ENCODE measurements at places on chromosomes 2 and 18.

DNA sequence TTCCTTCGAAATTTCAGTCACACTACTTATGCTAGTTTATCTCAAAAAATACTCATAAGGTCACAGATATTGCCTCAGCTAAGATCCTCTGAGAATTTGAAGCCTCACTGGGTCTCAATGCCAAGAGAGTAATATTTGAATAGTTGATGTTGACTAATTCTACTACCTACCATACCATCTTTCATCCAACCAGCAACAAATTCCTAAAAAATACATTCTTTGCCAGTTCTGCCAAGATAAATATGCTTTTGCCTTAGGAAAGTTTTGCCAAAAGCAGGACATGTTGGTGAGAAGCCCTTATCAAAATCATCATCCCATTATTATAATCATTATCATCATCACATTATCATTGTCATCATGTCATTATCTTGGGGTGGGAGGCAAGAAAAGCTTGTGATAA is 544.6 kb upstream of the ZEB2 start:
- DNase-seq = no peak

DNA sequence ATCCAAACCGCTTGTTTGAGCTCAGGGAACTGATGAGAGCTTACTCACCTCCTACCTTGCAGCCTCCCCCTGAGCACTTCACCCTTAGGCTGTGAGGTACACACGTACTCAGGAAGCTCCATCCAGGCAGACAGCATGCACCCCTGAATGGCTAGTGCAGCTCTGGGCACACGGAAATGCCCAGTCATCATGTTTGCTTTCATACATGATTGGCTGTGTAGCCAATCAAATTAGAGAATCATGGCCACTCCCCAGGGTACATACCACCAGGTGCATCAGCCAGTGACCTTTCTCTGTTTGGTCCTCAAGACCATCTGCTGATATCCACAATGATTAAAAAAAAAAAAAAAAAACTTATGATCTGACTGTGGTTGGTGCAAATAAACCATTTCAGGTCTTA is 42.1 kb downstream of the RNF152 start:
- DNase-seq = no peak

- DNase-seq = no peak
Observed at GRCh38 chr2:174392706-174393105, 2.8 kb upstream of the SCRN3 start.

DNA sequence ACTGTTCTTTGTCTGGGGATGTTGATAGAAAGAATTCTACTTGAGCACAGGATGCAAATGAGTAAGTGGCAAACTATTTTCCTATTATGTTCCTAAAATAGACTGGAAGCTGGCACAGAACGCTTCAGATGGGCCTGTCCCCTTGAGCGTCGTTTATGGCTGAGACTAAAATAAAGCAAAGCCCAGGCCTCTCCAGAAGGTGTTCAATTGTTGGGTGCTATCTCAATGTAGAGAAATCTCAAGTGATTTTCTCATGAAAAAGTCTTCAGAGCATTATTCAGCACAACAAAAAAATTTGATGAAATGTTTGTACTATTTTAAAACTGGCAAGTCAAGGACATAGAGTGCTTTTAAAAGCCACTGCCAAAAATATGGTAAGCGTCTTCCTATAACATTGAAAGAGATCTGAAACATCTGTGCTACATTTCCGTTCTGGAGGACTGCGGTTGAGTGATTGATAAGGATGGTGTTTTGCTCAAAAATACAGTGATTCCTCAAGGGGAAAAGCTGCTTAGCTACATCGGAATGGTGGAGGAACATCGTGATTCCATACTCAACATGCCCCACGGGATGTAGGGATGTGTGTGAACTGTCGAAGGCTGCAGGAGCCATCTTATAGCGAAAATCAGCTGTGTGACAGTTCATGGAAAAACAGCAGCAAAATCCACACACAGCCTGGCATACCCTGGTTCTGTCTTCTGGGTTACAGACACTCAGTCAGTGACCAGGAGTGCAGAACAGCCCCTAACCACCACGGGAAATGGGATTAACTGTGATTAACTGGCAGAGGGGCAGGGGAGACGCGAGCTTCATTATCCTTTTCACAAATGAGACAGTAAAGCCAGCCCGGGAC is 10.4 kb upstream of the LRRFIP1 start:
- DNase-seq = peak; percentile 91

GRCh38 chr18:59148192-59148591 is 8.5 kb downstream of the SEC11C start:
- DNase-seq = no peak

- no peak for DNase-seq
Observed at GRCh38 chr2:230019742-230020141, 49.0 kb downstream of the SLC16A14 start.

DNA sequence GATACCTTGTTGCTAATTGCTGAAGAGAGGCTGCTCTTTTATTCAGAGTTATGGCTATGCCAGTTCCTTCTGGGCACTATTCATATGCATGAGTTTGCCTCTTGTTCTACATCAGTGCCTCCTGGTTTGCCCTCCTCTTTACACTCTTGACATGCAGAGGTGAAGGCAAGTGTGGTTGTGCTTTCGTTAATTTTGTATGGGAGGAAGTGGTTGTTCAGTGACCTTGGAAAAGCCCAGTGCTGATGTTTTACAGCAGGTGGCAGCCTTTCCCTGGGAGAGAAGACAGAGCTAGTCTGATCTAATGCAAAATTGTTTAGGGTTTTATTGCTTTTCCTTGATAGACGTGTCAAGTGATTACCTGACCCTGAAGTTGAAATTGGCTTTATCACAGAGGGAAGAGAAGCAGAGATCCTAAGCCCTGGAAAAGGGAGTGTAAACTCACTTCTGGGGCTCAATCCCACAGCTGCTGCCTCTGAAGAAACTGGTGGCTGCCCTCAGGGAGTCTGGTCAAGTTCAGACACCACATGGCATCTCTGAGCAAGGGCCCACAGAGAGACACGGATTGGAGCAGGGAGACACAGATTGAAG is 30.5 kb upstream of the VPS54 start:
- DNase-seq = peak; percentile 67

DNA sequence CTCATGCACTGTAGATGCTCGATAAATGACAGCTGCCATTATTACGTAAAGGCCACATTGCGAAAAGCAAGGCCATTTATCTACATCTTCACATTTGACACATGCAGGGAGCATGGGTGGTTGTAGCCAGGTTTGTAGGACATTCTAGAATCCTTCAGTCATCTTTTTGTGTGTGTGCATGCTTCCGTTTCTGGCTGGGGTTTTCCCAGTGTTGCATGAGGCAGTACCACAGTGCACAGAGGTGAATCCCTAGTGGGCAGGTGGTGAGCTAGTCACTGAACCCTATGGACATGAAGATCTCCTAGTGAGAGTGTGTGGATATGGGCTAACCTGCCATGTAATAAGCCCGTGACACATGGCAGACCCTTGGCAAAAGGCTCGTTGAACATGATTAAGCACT is 151.8 kb upstream of the SLC14A2 start:
- DNase-seq = no peak

GRCh38 chr2:20448246-20448976 is 1.5 kb downstream of the RHOB start:
- peak; percentile 36 for DNase-seq

- no peak for DNase-seq
Observed at GRCh38 chr18:30342675-30343074, 699.9 kb downstream of the DSC3 start.

GRCh38 chr18:79507076-79507545 is 111.4 kb downstream of the NFATC1 start:
- peak; percentile 73 for DNase-seq

DNA sequence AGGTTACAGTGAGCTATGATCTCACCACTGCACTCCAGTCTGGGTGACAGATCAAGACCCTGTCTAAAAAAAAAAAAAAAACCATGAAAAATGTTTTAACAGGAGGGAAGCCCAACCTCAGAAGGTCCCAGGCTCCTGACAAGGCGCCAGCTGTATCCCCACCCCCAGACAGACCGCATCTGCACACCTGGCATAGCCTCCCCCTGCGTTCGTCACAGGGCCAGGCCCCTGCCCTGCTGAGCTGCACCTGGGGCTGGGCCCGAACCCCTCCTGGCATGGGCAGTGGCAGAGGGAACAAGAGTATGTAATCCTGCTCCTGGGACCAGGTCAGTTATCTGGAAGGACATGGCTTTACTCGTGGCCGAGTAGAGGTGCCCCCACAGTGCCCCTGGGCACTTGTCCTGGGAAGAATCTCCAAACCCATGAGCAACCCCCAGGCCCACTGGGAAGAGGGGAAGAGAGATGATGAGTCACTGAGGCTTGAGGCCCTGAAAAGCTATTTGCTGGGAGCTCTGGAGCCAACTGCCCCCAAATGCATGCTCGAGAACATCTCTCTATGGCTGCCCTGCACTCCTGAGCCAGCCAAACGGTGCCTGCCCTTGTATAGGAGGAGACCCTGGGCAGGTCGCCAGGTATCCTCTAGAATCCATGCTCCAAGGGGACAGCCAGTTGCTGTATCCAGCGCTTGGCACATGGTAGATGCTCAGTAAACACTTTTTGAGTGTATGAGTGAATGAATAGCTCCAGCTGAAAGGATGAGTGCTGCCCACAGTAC is 265.5 kb downstream of the ATAD2B start:
- no peak for DNase-seq

DNA sequence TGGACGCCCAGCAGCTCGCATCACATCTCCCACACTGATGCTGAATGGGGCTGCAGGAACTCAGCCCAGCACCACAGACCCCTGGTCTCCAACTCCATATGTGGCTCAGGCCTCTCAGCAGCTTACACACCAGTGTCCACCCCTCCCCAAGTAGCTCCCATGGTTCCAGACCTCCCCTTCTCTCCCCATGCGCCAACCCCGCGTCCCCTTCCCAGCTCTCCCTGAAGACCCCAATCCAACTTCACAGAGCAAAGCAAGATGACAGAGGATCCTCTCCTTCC is 188.9 kb downstream of the SH3BP4 start:
- no peak for DNase-seq

DNA sequence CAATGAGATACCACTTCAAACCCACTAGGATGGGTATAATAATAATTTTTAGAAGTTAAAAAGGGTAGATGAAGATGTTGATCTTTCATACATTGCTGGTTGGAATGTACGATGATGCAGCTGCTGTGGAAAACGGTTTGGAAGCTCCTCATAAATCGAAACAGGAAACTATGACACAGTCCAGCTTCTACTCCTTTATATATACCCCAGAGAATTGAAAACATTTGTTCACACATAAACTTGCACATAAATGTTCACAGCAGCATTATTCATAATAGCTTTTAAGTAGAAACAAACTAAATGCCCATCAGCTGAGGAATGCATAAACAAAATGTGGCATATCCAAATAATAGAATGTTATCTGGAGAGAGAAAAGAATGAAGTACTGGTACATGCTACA is 95.0 kb downstream of the STRADB start:
- DNase-seq = peak; percentile 74

Measured in fibroblast of skin of back (primary cell).